Cortex of kidney (tissue), 1 donor: ENCODE measurements at places on chromosomes 16 and 17.

DNA sequence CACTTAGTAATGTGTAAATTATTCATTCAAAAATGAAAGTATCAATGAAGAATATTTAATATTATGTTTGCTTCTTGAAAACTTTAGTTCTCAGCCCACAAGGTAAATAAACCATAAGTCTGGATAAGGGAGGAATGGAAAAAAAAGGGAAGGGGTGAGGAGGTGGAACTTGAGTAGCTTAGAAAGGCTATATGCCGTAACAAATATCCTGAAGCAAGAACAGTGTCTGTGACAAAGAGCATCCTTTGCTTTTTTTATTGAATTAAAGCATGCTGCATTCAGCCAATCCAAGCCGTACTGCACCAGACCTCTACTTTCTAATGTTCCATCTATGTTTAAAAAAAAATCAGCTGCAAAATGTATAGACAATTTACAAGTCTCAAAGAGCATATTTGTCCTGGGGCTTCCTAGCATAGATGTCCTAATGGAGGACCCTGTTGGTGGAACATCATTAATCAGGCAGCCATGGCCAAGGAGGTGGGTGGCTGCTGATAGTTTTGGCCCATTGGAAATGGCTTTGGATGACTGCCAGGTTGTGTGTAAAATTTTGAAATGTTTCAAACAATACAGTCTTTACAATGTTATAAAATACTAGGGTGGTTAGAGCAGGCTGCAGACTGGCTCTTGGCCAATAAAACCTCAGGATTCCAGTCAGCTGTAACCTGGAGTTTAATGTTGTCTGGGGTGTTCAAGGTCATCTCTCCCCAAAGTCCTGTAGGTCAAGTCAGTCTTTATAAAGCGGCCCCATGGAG is 895.8 kb upstream of the SOX9 start:
- DNase-seq: no peak

DNA sequence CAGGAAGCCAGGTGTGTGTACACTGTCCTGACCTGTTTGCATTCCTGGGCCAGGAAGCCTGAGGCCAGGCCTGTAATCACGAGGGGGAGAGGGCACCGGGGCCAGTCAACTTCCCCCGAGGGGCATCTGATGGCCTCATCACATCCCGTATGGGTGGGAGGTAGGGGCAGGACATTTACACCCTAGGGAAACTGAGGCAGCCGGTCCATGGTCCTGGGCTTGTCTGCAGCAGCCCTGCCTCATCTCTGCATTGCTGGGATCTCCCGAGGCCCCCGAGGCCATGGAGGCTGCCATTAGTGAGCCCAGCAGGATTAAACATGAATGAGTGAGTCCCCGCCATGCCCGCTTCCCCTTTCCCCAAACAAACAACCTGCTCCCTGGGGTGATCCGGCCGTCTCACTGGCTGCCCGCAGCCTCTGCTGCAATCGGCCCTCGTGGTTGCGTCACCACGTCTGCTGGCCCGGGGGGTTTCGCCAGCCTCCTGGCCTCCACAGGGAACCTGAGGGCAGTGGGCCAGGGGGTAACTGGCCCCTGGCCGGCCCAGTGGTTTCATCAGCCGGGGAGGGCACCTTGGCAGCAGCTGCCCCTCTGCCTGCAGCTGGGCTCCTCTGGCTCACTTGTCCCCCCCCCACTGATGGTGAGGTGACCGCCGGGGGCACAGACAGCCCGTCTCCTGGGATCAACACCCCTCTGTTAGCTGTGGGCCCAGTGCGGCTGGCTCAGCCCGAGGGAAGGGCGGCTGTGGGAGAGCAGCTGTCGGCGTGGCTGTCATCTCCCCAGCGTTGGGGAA is 88.3 kb upstream of the GSE1 start:
- DNase-seq: no peak

GRCh38 chr17:79126139-79126538 is 51.5 kb downstream of the ENGASE start:
- DNase-seq: no peak

DNA sequence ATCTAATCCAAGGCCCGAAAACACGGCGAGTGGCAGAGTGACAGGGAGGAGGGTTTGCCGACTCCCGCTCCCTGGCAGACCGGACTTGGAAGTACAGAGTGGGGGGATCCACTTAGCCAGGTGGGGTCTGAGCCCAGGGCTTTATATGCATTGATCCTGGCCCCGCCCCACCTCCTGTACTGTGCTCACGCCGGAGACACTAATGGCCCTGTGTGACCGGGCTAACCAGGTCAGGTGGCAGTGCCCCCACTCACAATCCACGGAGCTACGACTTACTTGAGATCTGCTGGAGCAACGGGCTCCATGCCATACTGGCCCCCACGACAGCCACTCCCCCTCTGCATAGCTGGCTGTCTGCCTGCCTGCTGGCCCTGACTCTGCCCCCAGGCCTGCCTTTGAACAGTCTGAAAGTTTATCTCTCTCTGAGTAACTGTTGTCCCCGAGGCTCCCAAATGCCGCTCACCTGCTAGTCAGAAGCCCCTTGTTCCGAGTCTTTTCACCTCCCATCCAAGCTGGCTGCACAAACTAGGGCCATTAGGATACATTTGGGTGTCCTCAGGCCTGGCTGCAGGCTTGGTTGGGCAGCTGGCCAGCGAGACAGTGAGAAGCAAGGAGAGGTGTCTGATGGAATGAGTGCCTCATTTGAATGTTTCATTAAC is 28.0 kb downstream of the CACNA1G start:
- DNase-seq: no peak

- no peak for DNase-seq
These were observed 8.2 kb downstream of the FAM20A start for GRCh38 chr17:68592682-68593641.

DNA sequence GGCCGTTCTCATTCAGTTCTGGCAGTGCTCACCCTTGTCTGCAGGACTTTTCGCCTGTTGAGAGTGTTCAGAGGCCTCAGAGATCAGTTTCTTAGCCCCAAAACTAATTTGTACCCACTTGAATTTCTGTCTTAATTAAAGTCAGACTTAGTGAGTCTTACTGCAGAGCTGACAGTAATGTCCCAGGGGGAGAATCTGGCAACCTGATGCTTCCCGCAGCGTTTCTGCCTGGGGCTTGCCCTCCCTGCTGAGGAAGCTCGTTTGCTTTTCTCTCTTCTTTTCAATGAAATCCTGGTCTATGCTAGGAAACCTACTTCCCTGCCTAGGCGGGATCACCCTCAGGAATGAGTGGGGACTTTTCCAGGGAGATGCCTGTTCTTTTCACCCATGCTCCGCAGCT is 25.3 kb downstream of the DBNDD1 start:
- no peak for DNase-seq

- DNase-seq: no peak
These were observed 151.7 kb downstream of the ANKFN1 start for GRCh38 chr17:56305007-56305406.

- DNase-seq: no peak
These were observed 2.1 kb downstream of the GSE1 start for GRCh38 chr16:85615014-85615851.

GRCh38 chr17:8417806-8418205 is 17.9 kb upstream of the NDEL1 start:
- DNase-seq: no peak

DNA sequence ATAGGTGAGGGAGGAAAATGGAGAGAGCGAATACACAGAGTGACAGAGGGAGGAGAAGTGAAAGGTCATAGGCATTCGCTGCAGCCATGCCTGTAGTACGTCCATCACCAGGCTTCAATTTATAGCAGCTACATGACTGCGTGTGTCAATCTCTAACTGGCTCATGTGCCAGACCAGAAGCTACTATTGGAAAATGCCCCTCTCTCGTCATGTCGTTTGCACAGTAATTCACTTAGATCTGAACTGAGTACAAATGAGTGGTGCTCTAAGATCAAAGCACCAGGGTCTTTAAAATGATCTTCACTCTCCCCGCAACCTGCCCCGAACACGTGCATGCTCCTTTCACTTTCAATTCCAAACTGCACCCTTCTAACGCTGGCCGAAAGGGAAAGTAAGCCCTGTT is 51.3 kb downstream of the ADCY9 start:
- DNase-seq: no peak

GRCh38 chr17:28704219-28704858 is 7.3 kb downstream of the PROCA1 start:
- DNase-seq: no peak

DNA sequence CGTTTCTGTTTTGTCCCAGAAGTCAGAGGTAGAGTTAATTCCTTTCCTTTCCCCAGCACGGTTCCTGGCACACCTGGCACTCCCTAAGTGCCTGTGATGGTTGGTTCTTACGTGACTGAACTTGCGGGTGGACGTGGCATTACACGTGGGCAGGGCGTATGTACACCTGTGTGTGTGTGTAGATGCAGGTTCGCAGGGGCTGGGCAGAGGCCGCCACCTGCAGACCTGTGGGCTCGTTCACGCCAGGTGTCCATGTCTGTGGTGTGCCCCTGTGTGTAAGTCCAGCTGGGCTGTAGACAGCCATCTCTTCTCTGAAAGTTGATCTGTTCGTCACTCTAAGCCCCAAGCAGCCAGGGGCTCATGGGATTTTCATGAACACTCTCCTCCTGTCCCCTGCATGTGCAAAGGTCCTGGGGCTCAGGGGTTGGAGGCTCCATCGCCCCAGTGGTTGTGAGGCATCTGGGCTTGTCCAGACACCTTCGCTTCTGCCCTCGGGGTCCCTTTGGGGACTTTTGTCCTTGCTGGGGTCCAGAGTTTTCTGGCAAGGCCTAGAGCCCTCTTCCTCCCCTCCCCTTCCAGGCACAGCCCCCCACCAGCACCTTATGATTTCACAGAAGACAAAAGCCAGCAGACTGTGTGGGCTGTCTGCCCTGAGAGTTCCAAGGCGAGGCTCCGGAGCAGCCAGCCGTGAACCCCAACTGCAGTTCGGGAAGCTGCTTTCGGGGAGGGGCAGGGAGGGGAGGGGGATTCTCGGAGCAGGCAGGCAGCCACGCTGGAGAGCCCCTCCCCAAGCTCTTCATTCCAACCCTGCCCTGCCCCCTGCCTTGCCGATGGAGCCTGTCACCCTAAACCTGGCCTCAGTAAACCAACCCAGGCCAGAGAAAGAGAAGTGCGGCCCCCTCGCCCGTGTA is 5.4 kb upstream of the FSCN2 start:
- no peak for DNase-seq

DNA sequence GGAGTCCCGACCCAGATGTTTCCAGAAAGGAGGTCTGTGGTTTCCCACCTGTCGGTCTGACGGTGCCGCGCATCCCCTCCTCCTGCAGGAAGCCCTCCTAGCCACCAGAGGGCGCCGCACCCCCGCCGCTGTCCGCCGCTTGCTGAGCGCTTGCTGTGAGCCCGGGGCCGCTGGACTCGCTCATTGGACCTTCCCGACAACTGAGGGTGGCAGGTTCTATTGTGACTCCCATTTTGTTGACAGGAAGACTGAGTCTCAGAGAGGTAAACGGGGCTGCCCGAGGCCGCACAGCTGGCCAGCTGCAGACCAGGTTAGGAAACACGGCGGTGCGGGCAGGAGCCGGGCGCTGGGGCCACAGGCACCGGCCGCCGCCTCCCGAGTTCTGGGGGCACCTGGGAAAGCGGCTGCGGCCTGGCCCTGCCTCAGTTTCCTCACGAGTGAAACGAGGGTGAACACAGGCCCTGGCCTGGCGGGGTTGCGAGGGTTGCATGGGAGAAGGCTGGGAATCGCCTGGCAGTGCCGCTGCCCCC is 191.1 kb upstream of the CIBAR2 start:
- DNase-seq: no peak

- DNase-seq: no peak
These were observed 147.0 kb downstream of the ENGASE start for GRCh38 chr17:79221597-79221996.

DNA sequence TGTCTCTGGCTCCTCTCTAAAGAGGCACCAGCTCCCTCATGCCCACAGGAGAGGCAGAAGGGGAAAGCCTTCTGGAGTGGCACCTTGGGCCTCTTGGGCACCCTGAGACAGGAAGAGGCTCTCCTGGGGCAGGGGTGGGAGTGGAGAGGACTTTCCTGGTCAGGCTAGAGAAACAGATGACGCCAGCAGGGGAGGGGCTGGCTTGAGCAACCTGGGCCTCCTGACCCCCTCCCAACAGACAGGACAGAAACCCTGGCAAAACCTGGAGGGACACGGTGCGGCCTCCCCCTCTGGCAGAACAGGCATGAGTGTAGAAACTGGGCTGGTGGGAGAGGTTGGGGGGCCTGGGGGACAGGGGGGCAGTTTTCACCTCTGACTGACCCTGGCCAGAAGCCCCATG is 6.1 kb downstream of the SMIM5 start:
- DNase-seq: no peak

- DNase-seq: no peak
These were observed 769 bp downstream of the CD19 start for GRCh38 chr16:28932339-28933141.

DNA sequence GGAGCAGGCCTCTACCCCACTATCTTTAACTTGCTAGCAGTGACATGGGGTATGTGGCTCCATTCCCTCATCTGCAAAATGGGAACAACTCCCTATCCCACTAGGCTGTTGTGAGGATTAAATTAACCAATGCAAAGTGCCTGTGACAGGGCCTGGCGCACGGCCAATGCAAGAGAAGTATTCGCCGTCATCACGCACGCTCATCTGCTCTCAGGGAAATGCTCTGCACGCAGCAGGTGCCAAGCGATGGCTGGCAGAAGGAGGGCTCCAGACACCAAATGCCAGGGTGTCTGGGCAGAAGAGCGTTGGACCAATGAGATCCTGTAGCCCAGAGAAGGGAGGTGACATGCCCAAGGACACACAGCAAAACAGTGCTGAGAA is 17.3 kb downstream of the FAM83G start:
- DNase-seq: no peak

- DNase-seq: no peak
These were observed 9.9 kb downstream of the DHODH start for GRCh38 chr16:72018470-72018869.

DNA sequence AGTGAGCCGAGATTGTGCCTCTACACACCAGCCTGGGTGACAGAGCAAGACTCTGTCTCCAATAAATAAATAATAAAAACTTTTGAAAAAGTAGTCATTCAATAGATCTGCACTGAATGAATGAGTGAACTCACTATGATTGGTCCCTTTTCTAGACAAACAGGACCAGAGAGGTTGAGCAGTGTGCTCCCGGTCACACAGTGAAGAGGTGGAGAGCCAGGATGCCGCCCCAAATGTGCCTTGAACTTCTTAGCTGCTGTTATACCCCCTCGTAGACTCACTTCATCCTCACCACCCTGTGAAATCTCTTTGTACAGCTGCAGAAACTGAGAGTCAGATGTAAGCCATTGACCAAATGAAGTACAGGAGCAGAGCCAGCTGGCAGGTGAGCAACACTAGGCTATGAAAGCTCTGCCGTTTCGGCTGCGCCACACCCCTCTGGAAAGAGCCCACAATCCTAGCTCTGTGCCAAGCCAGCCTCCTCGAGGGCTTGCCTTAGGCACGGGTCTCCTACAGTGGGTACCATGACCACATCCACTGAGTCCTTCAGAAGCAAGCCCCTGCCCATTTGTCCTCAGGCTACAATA is 7.8 kb upstream of the KIAA0513 start:
- no peak for DNase-seq
